ENCODE measurements at places on chromosomes 2 and 18. TPM values are rescaled to one million over a fixed set of nuclear protein-coding genes. Genes with fewer than 3 reads are reported as not detected.

The LIPG gene
- total RNA-seq, result 38.1 TPM

The CLEC4F gene
- total RNA-seq, result not detected

The CD8B2 gene
- not detected for total RNA-seq

The LYPD6 gene
- 12.0 TPM for total RNA-seq

The ACTR3 gene
- total RNA-seq, result 569 TPM

The GAL3ST2 gene
- total RNA-seq, result 0.14 TPM

The UGT1A9 gene
- total RNA-seq, result not detected

All from placental pericyte (primary cell).